ENCODE measurements at places on chromosomes 4 and X.

DNA sequence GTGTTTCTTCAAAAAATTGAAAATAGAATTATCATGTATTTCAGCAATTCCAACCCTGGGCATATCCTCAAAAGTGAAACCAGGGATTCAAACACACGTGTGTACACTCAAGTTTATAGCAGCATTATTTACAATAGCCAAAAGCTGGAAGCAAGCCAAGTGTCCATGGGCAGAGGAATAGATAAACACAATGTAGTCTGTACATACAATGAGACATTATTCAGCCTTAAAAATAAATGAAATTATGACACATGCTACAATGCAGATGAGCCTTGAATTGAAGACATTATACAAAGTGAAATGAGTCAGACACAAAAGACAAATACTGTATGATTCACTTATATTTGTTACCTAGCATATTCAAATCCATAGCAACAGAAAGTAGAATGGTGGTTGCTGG lies 853.4 kb downstream of the STIM2 start:
- no peak for DNase-seq

DNA sequence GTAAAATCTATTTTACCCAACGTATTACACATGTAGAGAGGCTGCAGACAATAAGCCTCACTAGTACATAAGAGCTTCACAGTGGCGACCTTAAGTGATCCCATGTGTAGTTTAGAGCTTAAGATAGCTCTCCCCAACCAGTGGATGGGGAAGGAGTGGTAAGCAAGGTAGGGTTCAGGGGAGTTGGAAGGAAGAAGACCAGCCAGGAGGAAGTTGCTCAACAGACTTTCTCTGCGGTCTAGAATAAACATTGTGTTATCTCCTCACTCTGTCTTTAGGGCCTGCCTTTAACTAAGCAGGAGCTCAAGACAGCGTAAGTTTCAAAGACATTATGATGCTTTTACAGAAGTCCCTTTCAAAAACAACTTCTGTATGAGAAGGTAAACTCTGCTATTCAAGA lies 16.8 kb downstream of the MEPE start:
- no peak for DNase-seq

- no peak for DNase-seq
Observed at GRCh38 chr4:80266902-80267380, 477 bp downstream of the FGF5 start.

DNA sequence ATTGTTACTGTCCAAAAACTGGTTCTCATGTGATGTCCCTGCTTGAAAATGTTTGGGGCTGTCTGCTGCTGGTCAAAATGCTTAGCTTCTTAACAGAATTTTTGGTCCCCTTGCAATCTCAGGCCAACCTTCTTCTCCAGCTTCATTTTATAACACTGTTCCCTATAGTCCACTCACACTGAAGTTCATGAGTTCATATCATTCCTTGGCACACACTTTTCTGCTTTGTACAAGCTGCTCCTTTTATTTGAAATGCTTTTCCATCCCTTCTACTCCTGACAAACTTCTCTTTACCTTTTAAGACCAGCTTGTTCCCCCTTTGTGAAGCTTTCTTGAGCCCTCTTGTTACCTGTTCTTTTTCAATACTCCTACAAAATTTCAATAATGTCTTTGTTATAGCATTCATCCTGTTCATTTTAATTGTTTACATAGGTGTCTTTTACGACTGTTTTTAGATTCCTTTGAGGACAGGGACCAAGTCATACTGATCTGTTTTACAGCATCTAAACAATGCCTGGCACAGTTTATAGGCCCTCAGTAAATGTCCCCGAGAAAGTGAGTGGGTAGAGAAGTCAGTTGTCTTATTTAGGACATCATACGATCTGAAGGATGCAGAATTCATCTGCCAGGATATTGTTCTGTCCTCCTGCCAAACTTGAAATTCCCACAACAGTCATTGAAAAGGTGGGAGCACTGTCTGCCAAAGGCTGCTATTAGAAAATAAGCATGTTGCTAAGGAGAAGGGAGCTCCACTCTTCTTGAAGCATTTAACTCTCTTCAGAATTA lies 134.4 kb upstream of the BMPR1B start:
- no peak for DNase-seq

DNA sequence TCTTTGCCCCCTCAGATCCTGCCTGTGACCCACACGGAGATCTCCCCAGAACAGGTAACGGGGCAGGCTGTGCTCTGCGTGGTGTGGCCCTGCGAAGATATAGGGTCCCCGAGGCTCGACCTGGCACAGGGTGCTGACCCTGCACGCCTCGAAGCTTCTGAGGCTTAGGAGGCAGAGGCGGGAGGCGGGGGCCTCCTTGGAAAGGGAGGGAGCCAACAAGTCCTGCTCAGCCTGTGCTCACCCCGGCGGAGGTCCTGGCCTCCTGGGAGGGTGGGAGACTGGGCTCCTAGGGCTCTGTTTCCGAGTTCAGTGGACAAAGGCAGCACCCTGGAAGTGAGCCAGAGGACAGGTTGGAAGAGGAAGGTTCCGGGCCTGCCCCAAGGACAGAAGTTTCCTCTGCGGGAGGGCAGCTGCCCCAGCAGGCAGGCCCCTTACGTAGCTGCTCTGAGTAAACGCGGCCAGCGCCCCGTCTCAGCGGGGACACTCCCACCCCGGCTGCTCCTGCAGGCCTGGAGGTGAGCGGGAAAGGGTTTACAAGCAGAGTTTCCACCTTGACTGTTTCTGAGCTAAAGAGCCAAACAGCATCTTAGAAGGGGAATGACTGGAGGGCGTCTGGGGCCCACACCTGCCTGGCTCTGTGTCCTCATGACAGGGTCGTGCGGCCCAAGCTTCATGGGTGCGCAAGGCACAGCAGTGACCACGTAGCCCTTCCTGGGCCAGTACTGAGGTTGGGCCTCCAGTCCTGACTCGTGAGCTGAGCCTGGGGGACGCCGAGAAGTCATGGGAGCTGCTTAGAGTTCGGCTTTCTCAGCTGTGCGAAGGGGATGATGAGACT lies 16.1 kb downstream of the TMEM175 start:
- no peak for DNase-seq

GRCh38 chr4:12791536-12791935 lies 692.6 kb downstream of the RAB28 start:
- DNase-seq: no peak

DNA sequence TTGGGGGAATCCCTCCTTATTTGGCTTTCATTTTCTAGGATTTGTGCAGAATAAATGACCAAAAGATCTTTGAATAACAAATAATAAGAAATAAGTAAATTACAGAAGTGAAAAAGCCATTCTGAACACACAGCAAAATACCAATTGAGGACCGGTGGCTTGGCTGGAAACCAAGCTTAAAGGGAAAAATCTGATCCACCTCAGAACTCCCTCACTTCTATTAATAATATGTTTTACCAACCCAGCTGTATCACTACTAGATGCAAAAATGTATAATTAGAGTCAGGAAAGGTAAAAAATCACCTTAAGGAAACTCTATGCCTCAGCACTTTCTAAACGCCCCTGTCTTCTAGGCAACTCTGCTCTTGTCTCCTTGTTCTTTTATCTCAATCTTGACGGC lies 77.3 kb downstream of the TSPAN5 start:
- DNase-seq: no peak

DNA sequence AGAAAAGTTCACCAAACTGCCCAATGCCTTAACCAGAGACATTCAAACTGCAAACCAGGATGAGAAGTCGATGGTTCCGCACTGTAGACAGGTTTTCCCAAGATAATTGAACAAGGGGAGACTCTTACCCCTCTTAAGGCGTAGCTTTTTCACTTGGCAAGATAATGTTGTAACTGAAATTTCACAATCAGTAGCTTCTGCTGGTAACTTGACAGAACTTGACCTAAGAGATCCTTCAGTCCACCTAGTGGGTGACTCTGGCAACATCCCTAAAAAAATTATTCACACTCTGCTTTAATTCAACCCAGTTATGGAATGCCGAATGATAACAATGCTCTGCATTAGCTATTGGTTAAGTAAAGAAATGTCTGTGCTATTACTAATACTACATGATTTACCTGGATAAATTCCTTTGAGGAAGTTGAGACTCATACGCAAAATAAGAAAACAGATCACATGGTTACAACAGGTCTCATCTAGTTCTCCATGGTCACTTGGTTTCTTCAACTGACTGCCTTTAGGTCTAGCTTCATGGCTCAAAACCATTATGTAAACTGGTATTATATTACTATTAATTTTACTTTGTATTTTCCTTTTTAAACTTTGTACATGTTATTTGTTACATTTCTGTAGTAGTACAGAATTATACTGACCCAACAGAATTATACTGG lies 9.1 kb downstream of the ELF2 start:
- DNase-seq: no peak

GRCh38 chr4:100581337-100581736 lies 63.5 kb upstream of the EMCN start:
- DNase-seq: no peak

- DNase-seq: no peak
Observed at GRCh38 chrX:152635941-152636340, 1.8 kb upstream of the GABRQ start.

DNA sequence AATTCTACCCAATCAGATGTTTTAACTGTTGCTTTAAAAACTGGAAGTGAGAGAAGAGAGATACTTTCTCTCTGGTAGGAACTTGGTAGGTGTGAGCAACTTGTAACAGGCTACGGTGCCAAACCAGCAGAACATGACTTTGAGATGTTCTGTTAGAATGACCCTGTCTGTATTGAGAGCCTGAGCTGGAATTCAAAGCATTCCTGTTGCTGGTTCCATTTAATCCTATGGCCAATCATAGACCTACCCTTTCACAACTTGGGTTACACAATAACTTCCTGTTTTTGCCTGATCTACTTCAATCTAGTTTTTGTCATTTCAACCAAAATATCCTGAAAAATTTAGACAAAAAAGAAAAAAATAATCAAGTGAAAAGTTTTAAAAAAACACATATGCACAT lies 1.7 kb upstream of the PRRG1 start:
- no peak for DNase-seq
